Psoas muscle (tissue), 8 donors: ENCODE measurements at places on chromosomes 5 and 9. TPM values are rescaled to one million over a fixed set of nuclear protein-coding genes. Genes with fewer than 3 reads are reported as not detected.

- H3K4me1 ChIP-seq, result no peaks in the 10 kb centered on the region
- H3K36me3 ChIP-seq, result no peaks in the 10 kb centered on the region
- no peak overlapping the region for H3K4me3 ChIP-seq
- H3K27ac ChIP-seq, result no peak overlapping the region
- H3K27me3 ChIP-seq, result no peaks in the 10 kb centered on the region
Measured at GRCh38 chr9:91376239-91376638, 14.5 kb upstream of the AUH start.

- H3K4me1 ChIP-seq, result no peaks in the 10 kb centered on the region
- no peak overlapping the region for H3K4me3 ChIP-seq
- no peaks in the 10 kb centered on the region for H3K36me3 ChIP-seq
- H3K27me3 ChIP-seq, result no peaks in the 10 kb centered on the region
- H3K27ac ChIP-seq, result no peak overlapping the region
- no peak for DNase-seq
Measured at GRCh38 chr5:92775711-92776615, 805.1 kb downstream of the NR2F1-AS1 start.

GRCh38 chr5:149728303-149728702 is 1.8 kb upstream of the PPARGC1B start:
- H3K4me1 ChIP-seq, result no peaks in the 10 kb centered on the region
- no peaks in the 10 kb centered on the region for H3K36me3 ChIP-seq
- H3K27me3 ChIP-seq, result no peaks in the 10 kb centered on the region
- no peak for DNase-seq
- no peak overlapping the region for H3K27ac ChIP-seq

DNA sequence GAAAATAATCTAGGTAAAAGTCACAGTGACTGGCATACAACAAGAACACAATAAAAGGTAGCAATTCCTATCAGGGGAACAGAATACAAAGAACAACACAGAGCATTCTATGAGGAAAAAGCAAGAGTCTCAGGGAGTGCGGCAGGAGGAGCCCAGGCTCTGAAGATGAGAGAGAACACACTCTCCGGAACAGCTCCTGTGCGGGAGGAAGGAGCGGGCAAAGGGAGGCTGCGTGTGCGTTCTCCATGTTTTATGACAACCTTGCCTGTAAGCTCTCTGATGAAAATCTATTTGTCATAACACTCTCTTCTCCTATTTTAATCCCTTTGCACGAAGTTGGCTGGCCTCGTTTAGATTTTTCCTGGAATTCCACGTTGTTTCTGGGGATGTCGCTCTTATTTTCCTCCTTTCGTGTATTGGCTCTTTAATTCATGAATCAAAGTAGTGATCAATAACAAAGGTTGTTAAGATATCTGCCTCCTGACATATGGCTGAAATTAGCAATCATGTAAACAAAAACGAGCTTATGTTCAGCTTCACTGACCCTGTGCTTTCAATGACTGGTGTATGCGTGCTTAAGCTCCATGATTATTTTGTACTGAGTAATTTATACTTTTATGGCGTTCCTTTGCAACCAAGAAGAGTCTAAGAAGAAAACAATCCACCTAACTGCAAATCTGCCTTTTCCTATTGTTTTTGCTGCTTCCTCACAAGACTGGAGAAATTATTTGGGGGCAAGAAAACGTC is 109.5 kb downstream of the MYO10 start:
- no peak for DNase-seq
- H3K4me1 ChIP-seq, result no peaks in the 10 kb centered on the region
- no peaks in the 10 kb centered on the region for H3K27me3 ChIP-seq
- H3K4me3 ChIP-seq, result no peak overlapping the region
- H3K36me3 ChIP-seq, result no peaks in the 10 kb centered on the region
- no peak overlapping the region for H3K27ac ChIP-seq

GRCh38 chr5:176882567-176882903 is 16.6 kb downstream of the HK3 start:
- no peaks in the 10 kb centered on the region for H3K36me3 ChIP-seq
- DNase-seq, result no peak
- no peak overlapping the region for H3K27ac ChIP-seq
- H3K4me3 ChIP-seq, result no peak overlapping the region

ARL14EPL gene
- total RNA-seq, result not detected

RGS7BP gene
- 0.17 TPM for total RNA-seq

GCNT1 gene
- 1.1 TPM for total RNA-seq

UAP1L1 gene
- total RNA-seq, result 1.8 TPM
